Mucosa of gallbladder (tissue), 1 donor: ENCODE measurements at places on chromosomes 13 and 19. TPM values are rescaled to one million over a fixed set of nuclear protein-coding genes. Genes with fewer than 3 reads are reported as not detected.
A peak's percentile ranks its signal among the peaks of the same experiment; 100 is the strongest.

Gene C1QTNF9
- total RNA-seq: 0.14 TPM

GRCh38 chr19:51210191-51210784 is 14.6 kb upstream of the CD33 start:
- no peak for DNase-seq

GRCh38 chr19:35777961-35778360 is 2.6 kb downstream of the ARHGAP33 start:
- no peak for DNase-seq

DNA sequence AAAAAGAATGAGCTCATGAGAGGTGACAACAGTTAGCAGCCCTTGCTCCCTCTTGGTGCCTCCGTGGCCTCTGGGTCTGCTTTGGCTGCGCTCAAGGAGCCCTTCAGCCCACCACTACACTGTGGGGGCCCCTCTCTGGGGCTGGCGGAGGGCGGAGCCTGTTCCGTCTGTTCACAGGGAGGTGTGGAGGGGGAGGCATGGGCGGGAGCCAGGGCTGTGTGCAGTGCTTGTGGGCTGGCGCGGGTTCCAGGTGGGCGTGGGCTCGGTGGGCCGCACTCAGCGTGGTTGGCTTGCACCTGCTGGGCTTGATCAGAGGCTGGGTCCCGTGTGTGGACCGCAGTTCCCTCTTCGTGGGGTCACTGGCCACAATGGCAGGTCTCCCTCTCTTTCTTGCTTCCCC is 953.4 kb upstream of the PRR20A start:
- no peak for DNase-seq

GRCh38 chr13:96810104-96810503 is 184.2 kb downstream of the OXGR1 start:
- DNase-seq: no peak

- no peak for DNase-seq
Measured at GRCh38 chr13:70171151-70171550, 62.9 kb upstream of the KLHL1 start.

- peak; percentile 89 for DNase-seq
Measured at GRCh38 chr13:44918326-44919103, 70.8 kb downstream of the NUFIP1 start.
